ENCODE measurements at places on chromosomes 6 and 20.

GRCh38 chr20:41526327-41526726 lies 91.8 kb downstream of the CHD6 start:
- no peak for DNase-seq

DNA sequence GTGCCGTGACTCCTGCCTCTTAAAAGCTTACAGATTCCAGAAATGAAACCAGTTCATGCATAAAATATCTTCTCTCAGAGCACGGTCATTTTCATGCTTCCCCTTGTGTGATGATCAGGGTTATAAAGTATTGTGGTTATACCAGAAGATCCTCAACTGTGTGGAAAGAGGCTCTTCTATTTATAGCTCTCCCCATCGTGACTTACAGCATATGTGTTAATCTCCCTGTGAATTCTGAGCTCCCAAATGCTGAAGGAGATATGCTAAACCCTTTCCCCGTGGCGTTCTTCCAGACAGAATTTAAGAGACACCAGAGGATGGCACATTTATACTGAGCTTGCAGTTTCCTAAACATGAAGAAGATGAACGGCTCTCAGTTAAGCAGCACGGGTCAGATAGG lies 158.8 kb downstream of the CDH26 start:
- DNase-seq = peak; percentile 81

GRCh38 chr20:33688938-33689424 lies 2.8 kb upstream of the E2F1 start:
- no peak for DNase-seq

- DNase-seq = no peak
Observed at GRCh38 chr20:19566226-19566945, 191.7 kb upstream of the RIN2 start.

GRCh38 chr6:133301835-133302234 lies 60.7 kb downstream of the EYA4 start:
- DNase-seq = no peak

DNA sequence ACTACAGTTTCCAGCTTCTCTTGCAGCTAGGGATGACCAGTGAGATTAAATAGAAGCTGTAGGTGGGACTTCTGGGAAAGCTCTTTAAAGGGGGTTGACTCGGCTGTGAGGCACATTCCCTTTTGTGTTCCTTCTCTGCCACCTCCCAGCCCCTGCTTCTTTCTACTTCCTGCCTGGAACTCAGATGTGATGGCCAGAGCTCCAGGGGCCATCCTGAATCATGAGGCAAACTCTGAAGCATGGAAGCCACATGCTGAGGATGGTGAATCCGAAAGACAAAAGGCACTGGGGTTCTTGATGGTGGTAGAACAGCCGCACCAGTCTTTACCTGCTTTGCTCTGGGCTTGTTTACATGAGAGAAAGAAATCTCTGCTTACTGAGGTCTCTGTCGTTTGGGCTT lies 9.1 kb downstream of the CEBPB start:
- DNase-seq = no peak

- no peak for DNase-seq
Observed at GRCh38 chr20:17171746-17172280, 55.0 kb upstream of the PCSK2 start.

DNA sequence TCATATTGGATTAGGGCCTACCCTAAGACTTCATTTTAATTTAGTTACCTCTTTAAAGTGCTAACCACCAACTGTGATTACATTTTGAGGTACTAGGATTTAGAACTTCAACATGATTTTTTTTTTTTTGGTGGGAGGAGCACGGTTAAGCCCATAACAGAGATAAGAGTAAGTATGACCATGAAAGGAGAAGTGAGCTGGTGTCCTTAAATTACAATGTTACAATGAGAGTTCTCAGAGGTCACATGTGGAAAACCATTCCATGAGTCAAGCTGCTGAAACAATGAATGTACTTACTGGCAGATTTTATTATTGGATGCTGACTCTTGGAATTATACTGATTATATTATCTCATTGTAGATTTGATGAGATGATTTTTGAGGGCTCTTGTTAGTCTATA lies 779.3 kb upstream of the CITED2 start:
- DNase-seq = no peak

- DNase-seq = no peak
Observed at GRCh38 chr6:134529921-134530320, 212.0 kb upstream of the SGK1 start.
